T-helper 9 cell (primary cell): ENCODE measurements at places on chromosomes 1 and 21.
A peak's percentile ranks its signal among the peaks of the same experiment; 100 is the strongest.

DNA sequence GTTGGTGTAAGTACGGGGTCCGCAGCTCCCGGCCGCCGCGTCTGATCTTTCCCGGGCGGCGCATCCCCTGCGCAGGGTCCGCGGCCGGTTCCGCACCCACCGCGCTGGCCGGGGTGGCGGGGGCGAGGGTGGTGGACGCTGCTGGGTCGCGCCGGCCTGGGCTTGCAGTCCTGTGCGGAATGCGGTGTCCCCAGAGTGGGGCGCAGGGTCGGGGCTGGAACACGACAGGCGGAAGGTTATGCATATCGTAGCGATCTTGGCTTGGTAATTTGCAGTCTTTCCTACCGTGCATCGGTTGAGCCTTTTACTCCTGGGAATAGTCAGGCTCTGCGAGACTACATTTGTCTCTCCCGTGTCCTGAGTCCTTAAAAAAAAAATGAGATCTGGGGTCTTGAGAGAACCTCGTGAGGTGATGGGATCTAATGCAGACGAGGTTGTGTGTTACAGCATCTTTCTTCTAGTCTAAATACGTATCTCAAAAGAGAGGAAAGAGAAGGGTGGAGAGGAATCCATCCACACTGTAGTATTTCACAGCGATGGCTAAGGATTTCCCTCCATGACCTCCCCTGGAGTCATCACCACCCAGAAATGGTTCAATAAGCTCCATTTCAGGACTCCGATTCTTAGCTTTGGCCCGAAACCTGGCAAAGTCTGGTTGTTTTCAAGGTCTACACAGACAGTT, 572 bp downstream of the ATP1B1 start:
- DNase-seq, result no peak

- DNase-seq, result no peak
These were observed 5.1 kb downstream of the MINDY1 start for GRCh38 chr1:151001602-151002001.

DNA sequence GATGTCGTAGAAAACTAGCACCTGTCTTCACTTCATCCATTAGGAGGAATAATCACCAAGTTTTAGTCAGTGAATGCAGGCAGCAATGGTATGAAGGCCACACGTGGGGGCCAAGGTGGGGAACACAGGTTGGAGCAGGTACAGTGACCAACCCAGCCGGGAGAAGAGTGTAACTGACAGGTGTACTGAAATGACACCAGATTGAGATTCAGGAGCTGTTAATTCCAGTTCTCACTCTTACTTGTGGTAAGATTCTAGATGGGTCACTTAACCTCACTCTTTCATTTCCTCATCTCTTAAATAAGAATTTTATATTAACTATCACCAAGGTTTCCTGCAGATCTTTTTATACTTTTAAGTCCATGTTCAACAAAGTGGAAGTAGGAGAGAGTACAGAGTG, 206.2 kb upstream of the PTBP2 start:
- DNase-seq, result no peak

DNA sequence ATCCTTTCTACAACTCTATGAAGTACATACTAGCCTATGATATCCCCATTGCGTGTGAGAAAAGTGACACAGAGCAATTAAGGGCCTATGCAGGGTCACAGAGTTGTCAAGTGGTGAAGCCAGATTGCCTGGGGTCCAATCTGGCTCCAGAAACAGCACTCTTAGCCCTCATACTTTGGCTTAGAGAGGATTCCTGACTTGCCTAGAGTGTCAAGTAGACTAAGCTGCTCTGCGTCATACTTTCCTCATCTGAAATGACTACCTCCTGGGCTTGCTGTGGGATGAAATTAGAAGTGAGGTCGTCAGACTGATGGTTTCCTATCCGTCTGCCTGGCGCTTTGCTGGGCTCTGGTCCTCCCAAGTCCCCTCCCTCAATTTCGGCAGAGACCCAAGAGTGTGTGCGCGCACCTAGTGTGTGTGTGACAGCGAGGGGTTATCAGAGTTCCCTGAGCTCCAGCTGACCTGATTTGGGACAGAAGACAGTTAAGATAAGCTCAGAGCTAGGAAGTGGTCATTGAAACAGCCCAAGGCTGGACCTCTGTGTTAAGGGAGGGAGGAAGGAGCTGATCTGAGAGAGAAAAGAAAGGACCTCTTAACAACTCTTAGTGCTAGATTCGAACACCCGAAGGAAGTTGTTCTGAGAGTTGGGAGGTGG, 5.4 kb upstream of the NUAK2 start:
- no peak for DNase-seq

- no peak for DNase-seq
These were observed 33.6 kb upstream of the RAP1GAP start for GRCh38 chr1:21702780-21703179.

DNA sequence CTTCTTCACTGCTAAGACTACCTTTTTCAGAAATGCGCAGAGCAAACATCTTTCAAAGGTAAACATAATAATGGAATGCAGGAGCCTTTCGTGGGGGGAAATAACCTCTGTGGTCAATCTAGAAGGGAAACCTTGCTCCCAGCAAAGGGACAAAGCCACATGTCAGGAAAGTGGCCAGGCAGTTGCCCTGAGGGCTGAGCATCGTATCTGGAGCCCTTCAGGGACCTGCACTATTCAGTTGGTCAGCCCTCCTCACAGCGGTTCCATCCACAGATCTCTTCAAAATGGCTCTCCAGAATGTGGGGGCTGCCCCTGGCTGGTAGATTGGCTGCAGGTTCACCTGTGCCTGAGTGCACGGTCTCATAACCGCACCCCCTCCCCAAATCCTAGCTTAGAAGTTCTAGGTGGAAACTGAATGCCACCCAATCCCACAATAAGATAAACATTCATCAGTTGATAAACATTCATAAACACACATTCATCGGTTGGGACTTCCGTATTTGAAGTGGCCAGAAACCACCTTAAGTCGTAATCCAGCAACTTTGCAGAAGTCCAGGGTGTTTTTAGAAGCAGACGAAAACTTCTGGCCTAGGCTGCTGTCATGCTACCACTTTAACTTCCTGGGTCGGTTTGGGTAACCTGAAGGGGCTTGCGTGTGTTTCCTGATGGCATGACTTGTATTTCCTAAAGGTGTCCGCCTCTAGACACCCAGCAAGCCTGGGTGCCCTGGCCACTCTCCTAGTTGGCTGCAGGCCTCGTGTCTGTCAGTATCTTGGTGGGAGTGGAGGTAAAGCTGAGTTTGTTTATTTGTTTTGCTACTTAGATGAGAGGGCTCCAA, 50.5 kb downstream of the RASSF5 start:
- peak; percentile 26 for DNase-seq

DNA sequence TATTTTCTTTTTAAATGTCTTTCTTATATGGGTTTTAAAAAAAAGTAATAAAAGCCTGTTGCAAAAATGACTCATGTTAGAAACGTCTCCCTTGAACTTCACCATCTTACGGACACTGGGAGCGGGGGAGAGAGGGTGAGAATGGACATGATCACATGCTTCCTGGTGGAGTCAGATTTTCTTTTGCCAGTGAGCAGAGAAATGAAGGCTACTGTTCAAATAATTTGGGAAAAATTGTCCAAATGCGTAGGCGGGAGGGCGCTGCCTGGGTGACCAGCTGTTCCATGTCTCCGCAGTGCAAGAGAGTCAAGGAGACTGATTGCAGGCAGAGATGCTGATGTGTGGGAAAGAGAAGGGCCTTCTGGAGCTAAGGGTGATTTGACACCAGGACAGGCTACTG, 23.1 kb downstream of the EIF2D start:
- DNase-seq, result no peak

DNA sequence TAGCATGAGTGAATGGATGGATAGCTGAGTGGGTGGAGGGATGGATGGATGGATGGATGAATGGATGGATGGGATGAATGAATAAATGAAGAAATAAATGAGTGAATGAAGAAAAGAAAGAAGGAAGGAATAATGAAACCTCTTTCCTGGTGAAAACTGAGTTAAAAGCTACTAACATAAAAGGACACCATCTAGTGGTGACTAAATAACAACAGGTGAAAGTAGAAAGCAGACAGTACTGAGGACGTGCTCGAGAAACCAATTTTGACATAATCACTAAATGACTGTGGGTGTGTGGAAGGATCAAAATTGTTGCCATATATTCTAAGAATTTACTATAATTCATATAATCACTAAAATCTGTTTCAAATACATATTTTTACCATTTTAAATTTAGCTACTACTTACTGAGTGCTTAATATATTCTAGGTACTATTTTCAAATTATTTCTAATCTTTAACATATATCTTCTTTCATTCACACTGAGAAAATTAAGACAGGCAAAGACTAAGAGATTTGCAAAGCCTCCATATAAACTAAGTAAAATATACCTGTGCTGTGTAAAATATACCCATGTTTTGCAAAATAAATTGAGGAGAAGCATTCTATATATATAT, 522.9 kb downstream of the LRRIQ3 start:
- DNase-seq, result no peak

DNA sequence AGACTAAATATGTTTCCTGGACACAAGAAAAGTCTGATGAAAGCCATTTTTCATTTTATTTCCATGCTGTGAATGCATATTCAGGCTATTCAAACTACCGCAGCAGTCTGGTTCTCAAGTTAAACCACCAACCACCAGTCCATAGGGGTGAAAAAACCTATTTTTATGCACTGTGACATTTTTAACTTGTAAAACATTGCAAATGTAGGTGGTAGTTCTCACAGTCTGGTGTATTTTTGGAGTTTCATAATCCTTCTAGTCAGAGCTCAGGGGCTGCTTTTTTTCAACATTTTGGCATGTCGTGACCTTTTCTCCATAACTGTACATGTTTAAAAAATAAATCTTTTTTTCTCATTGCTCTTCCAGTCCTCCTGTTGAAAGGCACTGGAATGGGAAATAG, 907.6 kb upstream of the ADGRL2 start:
- DNase-seq, result no peak
